Mesothelial cell of epicardium (in vitro differentiated cells): ENCODE measurements at places on chromosomes 11 and 22.

DNA sequence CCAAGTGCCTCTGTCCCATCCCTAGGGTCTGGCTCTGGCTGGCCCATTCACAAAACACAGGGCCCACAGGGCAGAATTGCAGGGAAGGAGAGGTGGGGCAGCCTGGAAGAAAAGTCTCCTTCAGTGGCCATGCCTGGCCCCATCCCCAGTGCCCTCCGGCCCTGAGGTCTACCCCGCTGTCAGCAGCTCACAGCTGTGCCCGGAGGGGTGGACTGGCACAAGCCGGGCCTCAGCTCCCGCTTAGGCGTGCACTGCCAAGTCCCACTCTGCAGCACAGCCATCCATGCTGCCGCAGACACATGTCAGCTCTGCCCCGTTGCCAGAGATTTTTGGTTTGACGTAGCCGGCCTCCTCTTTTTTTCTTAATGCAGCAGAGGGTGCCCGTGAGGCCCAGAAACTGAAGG is 3.9 kb upstream of the SCN2B start:
- no peak for DNase-seq

DNA sequence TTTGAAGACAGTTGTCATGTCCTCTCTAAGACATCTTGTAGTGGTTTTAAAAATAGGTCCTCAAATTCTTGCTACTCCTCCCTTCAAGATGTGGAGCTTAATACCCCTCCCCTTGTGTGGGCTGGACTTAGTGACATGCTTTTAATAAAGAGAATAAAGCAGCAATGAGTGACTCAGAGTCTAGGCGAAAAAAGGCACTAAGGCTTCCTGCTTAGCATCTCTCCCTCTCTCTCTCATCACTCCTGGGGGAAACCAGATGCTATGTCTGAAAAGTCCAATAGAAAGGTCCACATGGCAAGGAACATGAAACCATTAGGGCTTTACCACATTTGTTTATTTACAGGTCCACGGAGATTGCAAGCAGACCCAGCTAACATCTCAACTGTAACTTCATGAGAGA is 11.7 kb downstream of the SERGEF start:
- DNase-seq: no peak

- no peak for DNase-seq
Observed at GRCh38 chr11:70448983-70449567, 50.7 kb downstream of the CTTN start.

DNA sequence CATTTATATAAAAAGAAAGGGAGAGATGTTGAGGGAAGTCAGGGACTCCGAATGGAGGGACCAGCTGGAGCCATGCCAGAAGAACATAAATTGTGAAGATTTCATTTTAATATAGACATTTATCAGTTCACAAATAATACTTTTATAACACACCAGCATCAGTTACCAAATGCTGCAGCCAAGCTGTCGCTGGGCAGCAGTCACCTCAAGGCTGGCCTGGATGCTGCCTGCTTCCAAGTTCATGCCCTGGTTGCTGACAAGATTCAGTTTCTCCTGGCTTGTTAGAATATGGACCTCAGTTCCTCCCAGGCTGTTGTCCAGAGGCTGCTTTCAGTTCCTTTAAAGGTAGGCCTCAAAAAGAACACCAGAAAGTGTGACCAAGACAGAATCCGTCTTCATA is 30.8 kb upstream of the ALDH3B2 start:
- DNase-seq: no peak

- no peak for DNase-seq
Observed at GRCh38 chr11:28228196-28228895, 120.2 kb downstream of the METTL15 start.

DNA sequence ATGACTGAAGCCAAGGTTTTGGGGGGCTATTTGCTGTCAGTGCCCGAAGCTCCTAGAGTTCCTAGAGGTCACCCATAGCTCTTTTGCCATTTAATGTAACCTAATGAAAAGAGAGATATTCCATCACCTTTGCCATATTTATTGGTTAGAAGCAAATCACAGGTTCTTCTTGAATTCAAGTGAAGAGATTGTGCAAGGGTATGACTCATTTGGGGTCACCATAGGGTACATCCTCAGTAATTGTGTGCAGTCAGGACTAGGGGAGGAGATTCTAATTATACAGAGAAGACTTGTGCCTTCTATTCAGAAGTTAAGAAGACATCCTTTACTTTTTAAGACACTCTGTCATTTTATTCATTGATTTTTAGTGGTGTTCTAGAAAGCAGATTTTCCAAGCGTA is 6.9 kb upstream of the PRAME start:
- no peak for DNase-seq

- DNase-seq: no peak
Observed at GRCh38 chr22:49571326-49571725, 256.3 kb downstream of the BRD1 start.

GRCh38 chr11:18408558-18409291 is 3.4 kb upstream of the LDHC start:
- DNase-seq: no peak

- DNase-seq: no peak
Observed at GRCh38 chr11:57444362-57445121, 15.8 kb upstream of the RTN4RL2 start.

DNA sequence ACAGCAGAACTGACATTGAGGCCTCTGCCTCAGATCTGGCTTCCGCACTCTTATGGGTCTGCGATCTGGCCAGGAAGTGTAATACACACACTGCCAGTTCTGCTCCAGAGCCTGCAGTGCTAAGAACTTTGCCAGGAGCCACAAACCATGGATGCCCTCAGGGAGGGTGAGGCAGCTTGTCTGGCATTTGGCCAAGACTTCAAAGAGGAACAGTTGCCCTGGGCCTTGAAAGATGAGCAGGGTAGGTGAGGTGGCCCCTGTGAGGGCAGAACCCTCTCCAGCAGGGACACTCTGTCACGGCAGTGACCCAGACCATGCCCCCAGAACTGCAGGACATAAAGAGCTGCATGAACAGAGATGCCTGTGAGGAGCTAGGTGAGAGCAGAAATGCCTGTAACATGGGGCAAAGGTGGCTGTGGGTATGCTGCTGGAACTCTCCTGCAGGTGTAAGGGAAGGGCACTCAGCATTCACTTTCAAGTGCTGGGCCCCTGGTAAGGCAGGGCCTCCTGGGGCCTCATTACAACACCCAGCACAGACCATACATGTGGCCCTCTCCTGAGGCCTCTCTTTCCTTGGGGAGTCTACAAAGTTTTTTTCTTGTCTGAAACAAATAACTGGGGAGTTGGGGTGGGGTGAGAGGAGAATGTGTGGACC is 47.3 kb downstream of the NEU3 start:
- DNase-seq: no peak

DNA sequence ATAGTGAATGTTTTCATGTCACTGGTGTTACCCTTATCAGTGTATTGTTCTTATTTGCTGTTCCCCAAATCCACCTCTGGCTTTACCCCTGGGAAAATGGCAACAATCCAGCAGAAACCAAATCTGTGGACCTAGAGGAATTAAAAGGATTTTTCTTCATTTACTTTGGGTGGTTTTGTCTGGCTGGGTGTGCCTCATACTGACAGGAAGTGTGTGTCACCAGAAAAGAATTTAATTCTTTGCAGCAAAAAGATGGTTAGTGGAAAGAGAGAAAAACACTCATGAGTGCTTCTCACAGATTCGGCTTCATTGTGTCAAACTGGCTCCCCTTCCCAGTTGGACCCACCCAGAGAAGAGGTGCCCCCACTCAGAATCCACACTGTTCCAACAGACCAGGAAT is 38.9 kb downstream of the FZD4 start:
- no peak for DNase-seq

DNA sequence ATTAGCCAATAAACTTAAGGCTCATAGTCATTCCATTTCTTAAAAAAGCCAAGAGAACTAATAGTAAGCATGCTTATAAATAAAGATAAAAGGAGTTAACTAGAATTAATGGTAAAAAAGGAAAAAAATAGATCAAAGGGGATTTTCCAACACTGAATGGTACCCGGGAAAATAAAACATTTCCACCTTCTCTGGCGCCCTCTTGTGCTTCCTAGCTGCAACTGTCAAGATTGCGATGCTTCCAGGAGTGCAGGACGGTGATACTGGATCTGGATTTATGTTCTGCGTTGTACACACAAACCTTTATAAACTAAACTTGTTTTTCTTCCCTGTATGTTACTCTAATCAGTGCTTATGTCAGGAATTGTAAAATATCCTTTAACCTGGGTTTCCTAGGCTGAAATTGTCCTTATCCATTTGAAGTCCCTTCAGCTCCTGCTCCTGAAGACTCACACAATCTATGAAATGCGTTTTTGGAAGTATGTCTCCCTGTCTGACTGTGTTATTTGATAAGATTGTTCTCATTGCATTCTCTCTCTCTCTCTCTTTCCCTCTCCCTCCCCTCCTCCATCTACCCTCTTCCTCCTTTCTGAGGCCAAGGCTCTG is 9.6 kb upstream of the HTATIP2 start:
- no peak for DNase-seq

DNA sequence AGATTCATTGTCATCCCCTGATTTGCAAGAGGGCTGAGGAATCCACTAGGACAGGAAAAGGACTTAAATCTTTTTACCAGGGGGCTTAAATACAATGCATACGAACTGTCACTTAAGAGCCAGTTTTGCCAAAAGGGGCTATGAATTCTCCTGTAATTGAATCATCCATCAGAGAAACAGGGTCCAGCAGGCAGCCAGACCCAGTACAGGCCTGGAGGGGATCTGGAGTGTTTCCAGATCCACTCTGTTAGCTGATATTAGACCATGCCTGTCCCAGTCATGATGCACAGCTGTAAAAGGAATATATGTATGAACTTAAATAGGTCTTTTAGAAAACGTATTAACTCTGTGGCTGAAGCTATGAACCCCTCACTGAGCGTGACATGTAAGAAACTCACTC is 53.8 kb upstream of the PRSS23 start:
- no peak for DNase-seq

GRCh38 chr22:37547251-37547741 is 13.0 kb upstream of the CDC42EP1 start:
- no peak for DNase-seq

GRCh38 chr11:57514538-57515331 is 767 bp downstream of the SLC43A1 start:
- no peak for DNase-seq

DNA sequence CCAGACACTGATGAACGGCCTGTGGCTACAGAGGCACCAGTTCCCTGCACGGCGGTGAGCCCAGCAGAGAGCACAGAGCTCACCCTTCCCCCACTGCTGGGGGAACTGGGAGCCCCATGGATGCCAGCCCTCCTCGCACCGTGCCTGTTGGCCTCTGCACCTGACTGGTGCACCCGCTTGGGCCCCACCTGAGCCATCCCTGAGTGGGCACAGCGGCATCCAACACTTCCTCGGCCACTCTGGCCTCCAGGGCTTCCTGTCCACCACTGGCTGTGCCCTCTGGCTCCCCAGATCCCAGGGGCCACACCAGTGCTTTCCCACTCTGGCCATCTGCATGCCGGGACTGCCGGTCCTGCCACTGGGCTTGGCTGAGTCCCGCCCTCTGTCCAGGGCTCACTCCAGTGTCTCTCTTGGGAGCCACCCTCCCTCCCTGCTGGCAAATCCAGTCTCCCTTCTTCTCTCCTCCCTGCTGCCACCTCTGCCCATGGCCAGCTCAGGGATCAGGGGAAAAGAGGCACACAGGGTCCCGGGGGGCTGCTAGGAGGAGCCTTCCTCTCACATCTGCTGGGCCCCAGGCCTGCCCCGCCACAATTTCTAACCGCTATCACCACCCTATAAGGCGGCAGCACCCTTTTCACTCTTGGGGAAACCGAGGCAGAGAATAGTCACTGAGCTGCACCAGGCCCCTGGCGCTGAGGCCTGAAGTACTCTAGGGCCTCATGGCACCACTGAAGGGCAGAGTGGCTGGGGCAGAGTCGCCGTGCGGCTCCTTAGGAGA is 33.0 kb downstream of the GNB1L start:
- DNase-seq: peak; percentile 31

- DNase-seq: peak; percentile 86
Observed at GRCh38 chr22:44697423-44698141, 4.4 kb upstream of the PRR5 start.

- DNase-seq: no peak
Observed at GRCh38 chr11:32752001-32752400, 42.5 kb downstream of the CCDC73 start.

DNA sequence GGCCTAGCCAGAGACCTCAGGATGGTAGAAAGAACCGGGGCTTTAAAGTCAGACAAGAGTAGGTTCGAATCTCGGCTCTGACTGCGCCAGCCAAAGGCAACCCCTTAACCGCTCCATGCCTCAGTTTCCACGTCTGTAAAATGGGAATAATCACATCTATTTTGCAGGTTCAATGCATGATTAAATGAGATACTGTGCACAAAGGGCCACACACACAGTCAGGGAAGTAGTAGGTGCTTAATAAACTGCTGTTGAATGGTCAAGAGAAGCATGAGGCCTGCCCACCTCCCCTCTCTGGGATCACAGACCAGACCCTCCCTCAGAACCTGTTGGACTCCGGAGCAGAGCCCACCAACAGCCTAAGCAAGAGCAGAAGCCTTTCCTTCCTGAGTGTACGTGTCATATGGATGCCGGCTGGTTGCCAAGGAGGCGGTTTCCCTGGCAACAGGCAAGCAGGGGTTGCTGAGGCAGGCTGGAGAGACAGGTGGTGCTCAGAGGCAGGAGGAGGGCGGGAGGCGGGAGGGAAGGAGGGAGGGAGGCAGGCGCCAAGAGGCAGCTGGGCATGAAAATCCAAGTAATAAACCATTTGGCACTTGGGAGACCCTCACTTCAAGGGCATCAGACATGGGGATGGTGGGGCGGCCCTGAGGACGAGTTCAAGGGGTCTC is 43.9 kb downstream of the NFAM1 start:
- no peak for DNase-seq

DNA sequence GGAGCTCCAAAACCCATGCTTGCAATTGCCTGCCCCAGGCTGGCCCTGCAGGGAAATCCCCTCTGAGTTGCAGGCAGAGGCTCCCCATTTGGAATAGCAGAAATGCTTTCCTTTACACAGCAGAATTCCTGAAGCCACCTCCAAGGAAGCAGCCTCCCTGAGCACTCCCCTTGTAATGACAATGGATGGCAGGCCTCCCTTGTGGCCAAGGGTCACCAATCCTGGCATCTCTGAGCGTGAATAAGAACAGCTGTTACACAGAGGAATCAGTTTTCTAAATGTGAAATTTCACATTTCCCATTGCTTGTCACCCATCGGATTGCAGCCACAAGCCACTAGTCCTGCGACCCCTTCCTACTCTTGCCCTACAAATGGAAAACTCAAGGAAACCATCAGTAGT is 107.6 kb downstream of the GALNT18 start:
- DNase-seq: no peak

DNA sequence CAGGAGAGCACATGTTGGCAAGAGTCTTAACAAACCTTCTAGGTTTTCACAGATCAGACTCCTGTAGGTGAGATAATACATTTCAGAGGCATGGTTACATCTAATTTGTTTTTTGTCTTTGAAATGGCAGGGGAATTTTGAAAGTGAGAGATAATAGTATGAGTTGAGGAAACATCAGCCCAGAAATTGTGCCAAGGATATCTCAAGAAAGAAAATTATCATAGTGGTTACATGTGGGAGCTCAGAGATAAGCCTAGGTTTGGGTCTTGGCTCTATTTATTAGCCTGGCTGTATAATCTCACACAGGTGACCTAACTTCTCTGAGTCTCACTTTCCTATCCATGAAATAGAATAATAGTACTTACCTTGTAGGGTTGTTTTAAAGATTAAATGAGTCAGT is 443 bp downstream of the BTBD18 start:
- DNase-seq: no peak
